ENCODE measurements at places on chromosomes 16 and 17. TPM values are rescaled to one million over a fixed set of nuclear protein-coding genes. Genes with fewer than 3 reads are reported as not detected.

DNA sequence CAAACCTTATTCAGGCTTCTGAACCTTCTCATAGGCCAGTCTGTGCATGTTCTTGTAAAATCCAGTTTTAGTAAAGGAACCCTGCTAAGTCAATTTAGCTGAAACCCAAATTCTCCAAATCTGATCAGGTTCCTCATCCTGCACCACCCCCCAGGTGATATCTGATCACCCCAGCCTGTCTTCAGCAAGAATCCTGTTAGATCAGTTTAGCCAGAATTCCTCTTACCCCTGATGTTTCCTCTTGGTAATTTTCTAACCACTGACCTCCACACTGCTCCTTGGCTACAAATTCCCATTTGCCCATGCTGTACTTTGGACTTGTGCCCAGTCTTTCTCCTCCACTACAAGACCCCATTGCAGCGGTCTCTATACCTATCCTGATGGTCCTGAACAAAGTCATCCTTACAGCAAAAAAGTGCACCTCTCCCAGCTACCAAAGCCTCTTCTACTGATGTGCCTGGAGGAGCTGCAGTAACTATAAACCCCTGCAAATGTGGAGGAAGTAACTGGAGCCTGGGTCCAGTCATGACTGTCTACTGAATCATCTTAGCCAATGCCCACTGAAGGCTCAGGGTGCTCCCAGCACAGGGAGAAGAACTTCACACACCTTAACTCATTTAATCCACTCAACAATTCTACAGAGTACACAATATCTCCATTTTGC is 23.8 kb downstream of the TEX14 start:
- H3K27ac ChIP-seq: no peak overlapping the region
- H3K27me3 ChIP-seq: peaks cover 14% of the 10 kb centered on the region

DNA sequence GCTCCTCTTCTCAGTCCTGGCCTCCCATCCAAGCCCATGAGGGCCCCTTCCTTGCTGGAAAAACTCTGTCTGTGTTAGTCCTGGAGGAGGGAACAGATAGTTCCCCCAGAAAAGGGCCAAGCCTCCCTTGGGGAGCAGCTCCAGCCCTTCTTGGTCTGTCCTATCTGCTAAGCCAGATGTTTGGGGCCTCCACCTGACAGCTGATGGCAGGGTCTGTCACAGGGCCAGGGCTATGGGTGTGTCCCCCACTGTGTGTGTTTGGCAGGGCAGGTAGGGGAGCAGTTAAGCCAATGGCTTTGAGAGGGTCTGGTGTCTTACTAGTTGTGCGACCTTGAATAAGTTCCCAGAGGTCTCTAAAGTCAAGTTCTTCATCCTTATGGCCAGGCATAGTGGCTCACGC is 13.6 kb upstream of the SLC4A1 start:
- DNase-seq: no peak
- H3K27me3 ChIP-seq: peaks cover 5% of the 10 kb centered on the region
- no peak overlapping the region for H3K27ac ChIP-seq
- H3K4me3 ChIP-seq: no peak overlapping the region

DNA sequence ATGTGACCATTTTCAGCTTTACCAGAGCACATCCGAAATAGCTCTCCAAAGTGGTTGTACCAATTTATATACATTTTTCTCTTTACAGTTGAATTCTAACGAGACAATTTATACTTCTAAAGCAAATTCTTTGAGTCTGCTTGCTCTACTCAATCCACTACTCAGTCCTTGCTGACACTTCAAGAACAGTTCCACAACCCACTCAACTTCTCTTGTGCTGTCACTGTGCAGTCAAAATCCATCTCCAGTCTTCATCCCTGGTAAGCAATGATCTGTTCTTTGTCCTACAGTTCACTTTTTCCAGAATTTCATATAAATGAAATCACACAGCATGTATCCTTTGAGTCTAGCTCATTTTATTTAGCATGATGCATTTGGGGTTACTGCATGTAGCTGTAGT is 30.6 kb downstream of the NETO2 start:
- H3K27ac ChIP-seq: no peak overlapping the region
- DNase-seq: no peak
- peaks cover 42% of the 10 kb centered on the region for H3K27me3 ChIP-seq
- H3K4me1 ChIP-seq: peaks cover 11% of the 10 kb centered on the region
- H3K4me3 ChIP-seq: no peak overlapping the region
- H3K36me3 ChIP-seq: no peaks in the 10 kb centered on the region

GRCh38 chr17:37650419-37651003 is 7.3 kb upstream of the DDX52 start:
- DNase-seq: no peak
- peaks cover 54% of the 10 kb centered on the region for H3K27me3 ChIP-seq
- no peaks in the 10 kb centered on the region for H3K36me3 ChIP-seq
- peaks cover 12% of the 10 kb centered on the region for H3K4me1 ChIP-seq

DNA sequence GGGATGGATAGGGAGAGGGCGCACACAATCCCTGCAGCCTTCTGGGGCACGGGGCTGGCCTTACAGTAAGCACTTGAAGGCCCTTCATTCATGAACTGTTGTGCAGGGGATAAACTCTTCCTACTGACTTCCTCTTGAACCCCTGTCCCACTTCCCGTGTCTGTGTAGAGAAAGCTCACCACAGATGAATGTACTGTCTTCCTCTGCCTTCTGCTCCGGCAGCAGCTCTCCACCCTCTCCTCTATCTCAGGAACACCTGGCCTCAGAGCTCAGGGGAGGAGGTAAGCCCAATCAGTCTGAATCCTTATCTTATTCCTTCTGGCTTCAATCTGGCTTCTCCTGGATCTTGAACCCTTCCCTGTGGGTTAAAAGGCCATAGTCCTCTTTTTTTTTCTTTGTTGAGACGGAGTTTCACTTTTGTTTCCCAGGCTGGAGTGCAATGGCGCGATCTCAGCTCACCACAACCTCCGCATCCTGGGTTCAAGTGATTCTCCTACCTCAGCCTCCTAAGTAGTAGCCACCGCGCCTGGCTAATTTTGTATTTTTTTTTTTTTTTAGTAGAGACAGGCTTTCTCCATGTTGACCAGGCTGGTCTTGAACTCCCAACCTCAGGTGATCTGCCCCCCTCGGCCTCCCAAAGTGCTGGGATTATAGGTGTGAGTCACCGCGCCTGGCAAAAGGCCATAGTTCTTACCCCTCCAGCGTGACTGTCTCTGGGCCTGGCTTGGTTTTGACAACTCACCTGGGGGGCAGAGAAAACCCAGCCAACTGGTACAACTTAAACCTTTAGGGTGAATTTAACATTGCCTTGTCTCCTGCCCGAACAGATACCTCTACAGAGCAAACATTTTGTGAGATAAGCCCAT is 7.2 kb upstream of the SLC52A1 start:
- H3K4me1 ChIP-seq: peaks cover 27% of the 10 kb centered on the region
- peak overlapping the region; percentile 85 for H3K4me3 ChIP-seq
- H3K27ac ChIP-seq: peak overlapping the region; percentile 95
- H3K36me3 ChIP-seq: peaks cover 6% of the 10 kb centered on the region

GRCh38 chr17:77354670-77355455 is 214.1 kb downstream of the SEC14L1 start:
- H3K27ac ChIP-seq: no peak overlapping the region
- H3K27me3 ChIP-seq: peaks cover 3% of the 10 kb centered on the region
- no peak for DNase-seq
- no peak overlapping the region for H3K4me3 ChIP-seq
- H3K36me3 ChIP-seq: no peaks in the 10 kb centered on the region

DNA sequence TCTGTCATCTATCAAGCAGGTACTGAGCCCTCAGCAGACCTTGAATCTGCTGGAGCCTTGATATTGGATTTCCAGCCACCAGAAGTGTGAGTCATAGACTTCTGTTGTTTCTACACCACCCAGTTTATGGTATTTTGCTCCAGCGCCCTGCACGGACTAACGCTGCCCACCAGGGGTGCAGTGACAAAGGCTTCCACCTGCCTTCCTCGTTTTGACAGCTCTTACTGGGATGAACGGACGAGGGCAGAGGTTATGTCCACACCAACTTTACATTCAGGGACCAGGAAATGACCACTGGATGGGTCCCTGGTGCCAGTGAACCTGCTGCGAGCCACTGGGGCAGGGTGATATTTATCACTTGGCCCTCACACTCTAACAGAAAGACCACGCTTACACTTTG is 66.6 kb upstream of the CBX4 start:
- DNase-seq: no peak
- no peak overlapping the region for H3K27ac ChIP-seq

DNA sequence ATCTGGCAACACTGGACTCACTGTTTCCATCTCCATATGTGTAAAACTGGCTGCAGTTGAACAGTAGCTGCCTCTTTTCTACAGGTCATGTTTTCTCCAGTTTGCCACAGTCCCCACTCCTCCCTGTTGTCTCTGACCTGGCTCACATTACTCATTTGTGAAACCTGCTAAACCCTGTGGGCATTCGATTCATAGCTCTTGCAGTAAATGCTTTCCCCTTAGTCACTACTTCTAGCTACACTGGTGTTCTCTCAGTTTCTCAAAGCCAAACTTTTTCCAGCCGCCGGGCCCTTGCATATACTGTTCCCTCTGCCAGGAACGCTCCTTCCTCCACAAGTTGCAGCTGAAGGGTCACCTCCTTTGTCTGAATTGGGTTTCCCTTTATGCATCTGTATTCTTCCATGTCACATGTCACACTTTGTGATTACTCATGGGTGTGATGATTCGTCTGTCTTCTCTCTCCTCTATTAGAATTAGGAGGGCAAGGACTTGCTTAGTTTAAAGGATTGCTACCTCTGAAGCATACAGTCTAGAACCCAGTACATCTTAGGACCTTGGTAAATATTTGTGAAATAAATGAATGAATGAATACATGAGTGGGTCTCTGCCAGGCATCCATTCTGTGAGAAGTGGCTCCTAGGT is 15.0 kb upstream of the MT4 start:
- no peak overlapping the region for H3K4me3 ChIP-seq
- DNase-seq: no peak
- no peaks in the 10 kb centered on the region for H3K36me3 ChIP-seq

DNA sequence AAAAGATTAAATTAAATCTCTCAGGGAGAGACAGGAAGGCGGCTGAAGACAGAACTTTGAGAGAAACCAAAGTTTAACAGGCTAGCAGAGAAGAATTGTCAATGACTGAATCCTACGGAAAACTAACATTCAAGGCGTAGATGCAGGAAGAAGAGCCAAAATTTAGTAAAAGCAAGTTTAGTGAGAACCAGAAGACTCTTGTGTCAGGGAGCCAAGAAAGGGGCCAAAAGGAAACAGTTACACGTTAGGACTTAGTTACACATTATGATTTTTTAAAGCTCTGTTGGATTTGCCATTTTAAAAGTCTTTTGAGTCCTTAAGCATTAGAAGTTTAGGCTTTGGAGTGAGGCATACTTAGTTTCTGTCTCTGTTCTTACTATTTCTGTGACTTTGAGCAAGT is 164.6 kb downstream of the CHD9 start:
- H3K4me3 ChIP-seq: no peak overlapping the region
- H3K27ac ChIP-seq: no peak overlapping the region
- no peaks in the 10 kb centered on the region for H3K27me3 ChIP-seq
- no peak for DNase-seq
- H3K4me1 ChIP-seq: no peaks in the 10 kb centered on the region

GRCh38 chr16:86507173-86508027 is 2.9 kb upstream of the FOXF1 start:
- peaks cover 13% of the 10 kb centered on the region for H3K4me1 ChIP-seq
- H3K27me3 ChIP-seq: peaks cover 65% of the 10 kb centered on the region
- H3K36me3 ChIP-seq: no peaks in the 10 kb centered on the region
- H3K4me3 ChIP-seq: no peak overlapping the region
- no peak for DNase-seq

GRCh38 chr17:80605326-80606066 is 60.9 kb downstream of the RPTOR start:
- peak; percentile 39 for DNase-seq
- H3K27me3 ChIP-seq: no peaks in the 10 kb centered on the region
- H3K36me3 ChIP-seq: peaks cover 24% of the 10 kb centered on the region
- H3K4me3 ChIP-seq: no peak overlapping the region

- no peak overlapping the region for H3K4me3 ChIP-seq
- no peaks in the 10 kb centered on the region for H3K27me3 ChIP-seq
- DNase-seq: no peak
- peaks cover 50% of the 10 kb centered on the region for H3K4me1 ChIP-seq
- H3K27ac ChIP-seq: peak overlapping the region; percentile 5
These were observed 6.3 kb downstream of the SLFN12L start for GRCh38 chr17:35531160-35531559.

DNA sequence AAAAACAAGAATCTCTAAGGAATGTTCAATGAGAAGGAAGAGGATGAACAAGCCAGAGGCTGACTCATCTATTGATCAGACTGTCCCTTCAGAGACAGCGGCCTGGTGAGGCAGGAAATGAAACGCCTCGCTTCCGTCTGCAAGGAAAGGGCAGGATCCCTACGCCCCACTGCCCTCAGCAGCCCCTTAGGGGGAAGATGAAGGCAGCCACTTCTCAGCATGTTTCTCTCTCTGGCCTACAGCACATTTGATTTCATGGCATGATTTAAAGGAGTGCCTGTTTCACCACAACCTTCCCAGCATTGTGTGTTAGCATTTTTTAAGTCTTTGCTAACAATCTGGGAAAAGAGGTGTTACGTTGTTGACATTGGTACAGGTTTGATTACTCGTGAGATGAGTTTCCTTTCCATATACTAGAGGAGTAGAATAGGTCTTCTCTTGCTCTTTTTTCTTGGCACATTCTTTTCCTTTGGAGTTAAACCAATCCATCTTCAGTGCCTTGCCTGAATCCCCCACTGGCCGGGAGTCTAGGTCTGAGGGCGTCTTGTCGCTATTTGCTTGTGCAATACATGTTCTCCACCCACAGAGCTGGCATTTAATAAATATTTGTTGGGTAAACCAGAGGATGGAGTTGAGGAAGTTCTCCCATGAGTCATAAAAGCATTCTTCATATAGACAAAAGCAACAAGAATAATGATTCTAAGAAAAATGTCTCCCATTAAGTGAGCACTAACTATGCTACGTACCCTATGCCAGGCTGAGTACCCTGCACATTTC is 47.4 kb downstream of the RBFOX3 start:
- H3K27me3 ChIP-seq: peaks cover 13% of the 10 kb centered on the region
- no peak overlapping the region for H3K27ac ChIP-seq
- H3K4me1 ChIP-seq: no peaks in the 10 kb centered on the region
- no peaks in the 10 kb centered on the region for H3K36me3 ChIP-seq

- peaks cover 3% of the 10 kb centered on the region for H3K36me3 ChIP-seq
- DNase-seq: peak; percentile 50
- H3K27me3 ChIP-seq: peaks cover 58% of the 10 kb centered on the region
- H3K4me1 ChIP-seq: peaks cover 1% of the 10 kb centered on the region
These were observed 1.0 kb upstream of the AIPL1 start for GRCh38 chr17:6435968-6436367.

GRCh38 chr16:85221771-85222154 is 109.5 kb upstream of the CIBAR2 start:
- H3K4me3 ChIP-seq: no peak overlapping the region
- H3K27ac ChIP-seq: no peak overlapping the region
- H3K27me3 ChIP-seq: no peaks in the 10 kb centered on the region
- DNase-seq: no peak
- no peaks in the 10 kb centered on the region for H3K36me3 ChIP-seq

GRCh38 chr16:54152362-54153239 is 134.0 kb downstream of the IRX3 start:
- no peaks in the 10 kb centered on the region for H3K4me1 ChIP-seq
- no peak overlapping the region for H3K27ac ChIP-seq
- DNase-seq: no peak
- no peak overlapping the region for H3K4me3 ChIP-seq

The HOXB6 gene
- 0.62 TPM for total RNA-seq

The NACA2 gene
- total RNA-seq: not detected

The FBXW10 gene
- total RNA-seq: not detected

The UBALD1 gene
- total RNA-seq: 25.0 TPM

The CNGB1 gene
- total RNA-seq: not detected

The PDXDC1 gene
- total RNA-seq: 55.2 TPM

The RPRML gene
- not detected for total RNA-seq

The UBFD1 gene
- total RNA-seq: 57.7 TPM

The SAT2 gene
- total RNA-seq: 27.9 TPM

Measured in activated T-helper 2 cell treated with anti-CD3 and anti-CD28 coated beads, Interferon-gamma antibody, Interleukin-2, Interleukin-4, amounts not matched to agents 10 μg/mL and 5 μg/mL and 100 μg/mL, durations not matched to agents 14 hours and 24 hours and 36 hours (primary cell).